ENCODE measurements at places on chromosomes 16 and 17. TPM values are rescaled to one million over a fixed set of nuclear protein-coding genes. Genes with fewer than 3 reads are reported as not detected.

DNA sequence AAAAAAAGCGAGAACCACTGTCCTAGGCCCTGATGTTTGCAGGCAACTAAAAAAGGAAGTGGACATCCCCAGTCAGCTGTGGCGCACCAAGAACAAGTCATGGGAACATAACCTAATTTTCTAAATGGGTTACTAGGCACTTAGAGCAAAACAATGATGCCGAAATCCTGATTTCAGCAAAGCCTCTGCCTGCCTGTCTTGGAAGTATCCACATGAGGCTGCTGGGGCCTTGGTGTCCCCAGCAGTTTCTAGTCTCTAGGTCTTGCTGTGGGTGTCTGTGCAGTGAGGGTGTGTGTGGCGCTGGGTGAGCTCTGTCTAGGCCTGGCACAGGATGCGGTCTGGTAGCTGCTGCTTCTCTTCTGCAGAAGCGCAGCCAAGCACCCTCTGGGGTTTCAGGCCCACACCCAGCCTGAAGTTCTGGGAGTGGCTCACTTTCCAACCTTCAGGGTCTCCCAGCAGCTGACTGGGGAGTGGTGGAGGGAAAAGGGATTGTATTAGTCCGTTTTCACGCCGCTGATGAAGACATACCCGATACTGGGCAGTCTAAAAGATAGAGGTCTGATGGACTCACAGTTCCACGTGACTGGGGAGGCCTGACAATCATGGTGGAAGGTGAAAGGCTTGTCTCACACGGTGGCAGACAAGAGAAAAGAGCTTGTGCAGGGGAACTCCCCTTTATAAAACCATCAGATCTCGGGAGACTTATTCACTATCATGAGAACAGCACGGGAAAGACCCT, 21.1 kb downstream of the STH start:
- no peak for DNase-seq

GRCh38 chr16:80231121-80231520, 309.7 kb upstream of the DYNLRB2 start:
- no peak for DNase-seq

DNA sequence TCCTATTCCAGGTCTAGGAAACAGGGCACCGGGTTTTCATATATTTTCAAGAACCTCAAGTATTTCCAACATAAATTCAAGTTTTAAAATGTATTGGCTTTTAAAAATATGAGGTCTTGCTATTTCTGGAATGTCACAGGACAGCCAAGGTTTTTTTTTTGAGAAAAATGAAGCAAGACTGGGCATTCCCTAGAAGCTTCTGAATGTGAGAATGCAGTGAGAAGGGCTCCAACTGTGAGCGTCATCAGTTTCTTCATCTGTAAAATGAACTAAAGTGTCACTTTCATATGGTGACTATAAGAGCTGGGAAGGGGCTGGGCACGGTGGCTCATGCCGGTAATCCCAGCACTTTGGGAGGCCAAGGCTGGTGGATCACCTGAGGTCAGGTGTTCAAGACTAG, 455.8 kb upstream of the MAF start:
- DNase-seq, result no peak

GRCh38 chr16:87108941-87109340, 208.3 kb downstream of the C16orf95 start:
- DNase-seq, result no peak

ZFHX3 gene
- 3.3 TPM for polyA plus RNA-seq

CLEC3A gene
- polyA plus RNA-seq, result not detected

COX6A2 gene
- 14.9 TPM for polyA plus RNA-seq

ITGA2B gene
- 6.0 TPM for polyA plus RNA-seq

ZNF778 gene
- polyA plus RNA-seq, result 21.0 TPM

DNA sequence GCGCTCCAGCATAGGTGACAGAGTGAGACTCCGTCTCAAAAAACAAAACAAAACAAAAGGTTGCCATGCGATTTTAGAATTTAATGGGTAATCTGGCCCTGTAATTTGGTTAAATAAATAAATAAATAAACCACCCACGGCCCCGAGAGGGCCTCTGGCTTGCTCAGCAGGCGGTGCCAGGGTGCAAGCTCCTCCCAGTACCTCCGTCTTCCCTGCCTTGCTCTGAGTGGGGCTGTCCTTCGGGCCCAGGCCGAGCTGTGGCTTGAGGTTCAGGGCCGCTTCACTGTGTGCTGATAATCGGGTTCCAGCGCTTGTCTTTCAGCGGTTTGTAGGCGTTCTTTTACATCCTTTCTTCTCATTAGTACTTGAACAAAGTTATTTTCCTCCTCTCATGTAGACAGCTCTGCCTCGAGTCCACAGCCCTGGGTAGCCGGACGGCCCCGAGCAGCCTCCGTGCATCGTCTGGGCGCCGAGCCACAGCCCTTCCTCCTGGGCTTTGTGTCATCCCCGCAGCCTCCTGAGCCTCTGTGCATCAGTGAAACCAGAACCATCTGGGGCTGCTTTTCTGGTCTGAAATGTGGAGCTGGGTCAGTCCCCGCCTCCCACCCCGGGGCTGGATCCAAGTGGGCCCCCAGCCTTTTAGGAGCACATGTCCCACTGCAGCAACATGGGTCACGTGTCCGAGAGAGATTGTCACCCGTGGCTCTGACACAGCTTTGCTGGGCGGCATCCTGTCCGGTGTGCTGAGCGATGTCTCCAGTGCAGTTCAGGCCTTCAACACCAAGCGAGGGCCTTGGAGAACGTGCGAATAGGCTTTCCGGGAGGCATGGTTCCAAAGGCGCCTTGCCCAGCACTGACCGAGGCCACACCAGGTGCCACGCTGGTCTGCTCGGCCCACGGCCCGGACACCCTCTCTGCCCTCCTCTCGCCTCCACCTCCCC, 157.4 kb upstream of the CHMP6 start:
- peak; percentile 60 for DNase-seq

OR4D2 gene
- polyA plus RNA-seq, result not detected

- peak; percentile 58 for DNase-seq
Observed at GRCh38 chr17:39225959-39226683, 376 bp upstream of the STAC2 start.

KRT20 gene
- not detected for polyA plus RNA-seq

ACE gene
- 216 TPM for polyA plus RNA-seq

TBC1D3D gene
- 2.5 TPM for polyA plus RNA-seq

- no peak for DNase-seq
Observed at GRCh38 chr17:74447628-74448159, 15.8 kb downstream of the GPRC5C start.

DNA sequence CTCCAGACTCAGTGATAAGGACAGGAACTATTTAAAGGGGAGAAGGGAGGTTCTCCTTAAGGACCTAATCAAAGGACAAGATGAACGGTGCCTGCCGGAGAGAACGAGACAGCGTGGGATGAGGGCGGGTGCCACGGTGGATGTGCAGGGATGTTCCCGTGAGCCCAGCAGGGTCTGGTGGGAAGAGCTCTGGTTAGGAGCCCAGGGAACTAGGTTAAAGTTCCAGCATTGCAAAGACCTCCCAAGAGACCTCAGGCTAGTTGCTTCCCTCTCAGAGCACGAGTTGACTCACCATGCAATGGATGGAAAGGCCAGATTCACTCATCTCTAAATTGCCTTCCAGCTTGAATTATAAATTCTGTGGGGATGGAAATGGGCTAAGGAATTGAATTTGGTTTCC, 14.7 kb downstream of the CCR7 start:
- peak; percentile 56 for DNase-seq

DNA sequence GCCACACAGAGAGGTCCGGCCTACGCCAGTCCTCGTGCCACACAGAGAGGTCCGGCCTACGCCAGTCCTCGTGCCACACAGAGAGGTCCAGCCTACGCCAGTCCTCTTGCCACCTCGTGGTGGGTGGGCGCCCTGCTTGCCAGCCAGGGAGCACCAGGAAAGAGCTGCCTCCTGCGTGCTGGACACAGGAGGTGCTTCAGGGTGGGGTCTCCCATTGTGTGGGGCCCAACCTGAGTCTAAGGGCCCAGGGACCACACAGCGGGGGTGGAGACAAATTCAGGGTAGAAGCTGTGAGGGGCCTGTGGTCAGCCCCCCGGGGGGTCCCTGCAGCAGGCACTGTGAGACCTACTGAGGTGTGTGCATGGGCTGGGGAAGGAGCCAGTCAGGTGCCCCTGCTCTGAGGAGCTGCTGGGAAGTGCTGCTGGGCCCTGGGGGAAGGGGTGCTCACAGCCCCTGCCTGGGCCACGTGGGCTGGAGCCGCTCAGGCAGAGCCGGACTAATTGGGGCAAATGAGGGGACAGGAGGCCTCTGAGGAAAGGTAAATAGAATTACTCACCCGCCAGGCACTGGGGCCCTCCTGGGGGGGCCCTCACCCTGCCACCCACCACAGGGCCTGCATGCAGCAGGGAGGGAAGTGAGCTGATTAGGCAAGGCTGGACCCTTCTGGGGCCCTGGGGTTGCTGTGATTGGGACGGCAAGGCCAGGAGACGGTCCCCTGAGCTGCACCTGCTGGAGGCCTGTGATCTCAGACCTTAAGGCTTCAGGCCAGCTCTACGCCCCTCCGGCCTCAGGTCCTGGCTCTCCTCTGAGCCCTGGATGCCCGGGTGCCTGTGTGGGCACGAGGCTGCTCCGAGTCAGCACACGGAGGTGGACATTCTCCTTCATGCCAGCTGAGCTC, 11.0 kb downstream of the GCGR start:
- no peak for DNase-seq

GRCh38 chr17:82698974-82699442, 510 bp upstream of the RAB40B start:
- DNase-seq, result no peak

DPEP2 gene
- 5.9 TPM for polyA plus RNA-seq

- no peak for DNase-seq
Observed at GRCh38 chr17:76716839-76717215, 6.1 kb upstream of the MXRA7 start.

DNA sequence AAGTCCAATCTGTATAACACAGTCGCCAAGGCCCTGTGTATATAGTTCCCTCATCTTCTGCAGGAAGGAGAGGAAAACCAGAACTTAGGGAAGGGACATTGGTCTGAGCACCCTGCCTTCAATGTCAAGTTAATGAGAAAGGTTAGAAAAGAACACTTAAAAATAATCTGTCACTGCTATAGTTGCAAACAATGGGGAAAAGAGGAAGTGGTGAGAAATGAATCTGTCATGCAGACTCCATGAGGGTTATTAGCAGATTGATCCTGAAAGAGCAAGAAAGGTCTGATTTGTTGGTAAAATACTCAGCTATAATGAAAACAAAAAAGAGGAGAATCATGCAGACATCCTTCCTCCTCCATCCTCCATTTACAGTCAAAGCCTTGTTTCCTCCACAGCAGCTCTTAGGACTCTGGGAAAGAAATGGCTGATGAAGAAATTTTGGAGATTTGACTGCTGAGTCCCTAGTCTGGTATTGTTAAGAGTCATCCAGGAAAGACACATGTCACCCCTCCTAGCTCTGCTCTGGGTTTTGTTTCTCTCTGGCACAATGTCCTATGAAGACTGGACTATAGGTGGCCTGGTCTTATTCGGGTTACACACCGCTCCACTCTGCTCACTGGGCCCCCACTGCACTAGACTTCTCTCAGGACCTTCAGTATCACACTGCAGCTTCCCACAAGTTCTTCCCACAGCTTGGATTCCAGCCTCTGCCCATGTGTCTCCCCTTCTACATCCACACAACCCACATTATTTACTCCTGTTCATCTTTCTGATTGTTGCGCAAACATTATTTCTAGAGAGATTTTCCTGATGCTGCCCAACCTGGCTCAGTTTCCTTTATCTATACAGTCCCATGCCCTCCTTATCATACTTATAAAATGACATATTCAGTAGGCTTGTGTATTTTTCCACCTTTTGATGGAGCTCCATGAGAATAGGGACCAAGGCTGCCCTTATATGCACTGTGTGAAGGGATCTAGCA, 56.5 kb upstream of the XYLT1 start:
- DNase-seq, result no peak

TAT gene
- polyA plus RNA-seq, result 1.6 TPM

SLC38A8 gene
- polyA plus RNA-seq, result 0.33 TPM

GRCh38 chr17:47846716-47847340, 4.1 kb downstream of the SP6 start:
- DNase-seq, result no peak

GRCh38 chr16:11386054-11386680, 40.9 kb downstream of the RMI2 start:
- DNase-seq, result no peak

DNA sequence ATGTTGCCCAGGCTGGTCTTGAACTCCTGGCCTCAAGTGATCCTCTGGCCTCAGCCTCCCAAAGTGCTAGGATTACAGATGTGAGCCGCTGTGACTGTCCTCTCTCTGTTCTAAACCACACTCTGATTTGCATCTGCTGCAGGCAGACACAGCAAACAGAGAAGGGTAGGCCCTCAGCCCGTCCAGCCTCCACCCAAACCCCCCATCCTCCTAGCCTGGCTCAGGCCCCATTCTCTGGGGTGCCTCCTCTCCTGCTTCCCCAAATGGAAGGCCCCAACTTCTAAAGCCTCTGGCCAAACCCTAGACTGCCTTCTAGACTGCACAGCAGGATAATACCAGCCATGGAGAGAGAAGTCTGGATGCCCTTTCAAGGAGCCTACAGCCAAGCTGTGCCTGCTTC, 4.1 kb upstream of the GFAP start:
- no peak for DNase-seq

GRCh38 chr16:1942047-1942809, 771 bp downstream of the MSRB1 start:
- DNase-seq, result no peak

GRCh38 chr17:78706271-78706915, 75.7 kb downstream of the CYTH1 start:
- DNase-seq, result no peak

- no peak for DNase-seq
Observed at GRCh38 chr16:1968146-1968953, 1.7 kb downstream of the RNF151 start.

GRCh38 chr17:68737761-68738443, 136.7 kb upstream of the FAM20A start:
- peak; percentile 26 for DNase-seq

DNA sequence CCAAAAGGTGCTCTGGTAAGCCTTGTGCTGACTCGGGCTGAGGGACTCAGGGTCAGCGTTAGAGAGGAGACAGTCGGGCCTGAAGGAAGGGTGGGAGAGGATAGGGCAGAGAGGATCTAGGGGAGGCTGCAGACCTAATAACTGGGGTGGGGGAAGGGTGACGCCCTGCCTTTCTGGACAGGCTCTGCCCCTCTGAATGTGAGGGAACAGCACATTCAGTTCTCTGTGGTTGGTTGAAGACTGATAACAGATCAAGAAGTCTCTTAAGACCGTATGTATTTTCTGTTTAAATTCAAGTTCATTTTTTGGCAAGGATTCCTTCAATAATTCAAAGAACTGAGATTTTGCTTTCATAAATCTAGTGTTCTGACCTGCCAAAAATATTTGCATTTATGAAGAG, 56.2 kb upstream of the TEKT3 start:
- no peak for DNase-seq

DNA sequence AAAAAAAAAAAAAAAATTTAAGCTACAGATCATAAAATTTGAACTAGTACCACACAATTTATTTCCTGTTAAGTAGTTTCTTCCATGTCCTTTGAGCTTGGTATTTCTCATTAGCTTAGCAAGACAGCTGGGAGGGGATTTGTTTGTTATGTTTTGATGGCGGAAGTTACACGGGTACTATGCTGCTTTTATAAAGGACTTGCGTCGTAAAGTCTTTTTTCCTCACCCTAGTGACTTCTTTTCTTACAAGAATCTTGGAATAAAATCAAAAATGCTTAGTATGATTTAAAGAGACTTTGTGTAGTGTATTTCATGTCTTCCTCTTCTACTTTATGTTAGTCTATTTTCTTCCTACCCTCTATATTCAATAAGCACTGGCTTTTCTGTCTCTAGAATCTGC, 89.1 kb downstream of the NLK start:
- no peak for DNase-seq
